ENCODE measurements at places on chromosomes 13 and 19.

DNA sequence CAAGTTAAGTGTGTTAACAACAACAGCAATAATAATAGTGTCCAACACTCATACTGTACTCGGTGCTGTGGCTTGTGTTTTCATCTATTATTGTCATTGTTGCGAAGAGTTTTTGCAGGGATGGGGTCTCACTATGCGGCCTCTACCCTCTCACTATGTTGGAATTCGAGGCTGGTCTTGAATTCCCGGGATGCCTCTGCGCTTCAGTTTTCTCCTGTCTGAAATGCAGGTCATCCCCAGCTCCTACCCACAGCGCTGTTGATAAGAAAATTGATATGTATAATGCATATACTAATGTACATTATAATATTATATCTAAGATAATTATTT is 4.9 kb upstream of the SBK3 start:
- DNase-seq: no peak

GRCh38 chr13:54836273-54836672 is 1807.7 kb downstream of the OLFM4 start:
- no peak for DNase-seq

DNA sequence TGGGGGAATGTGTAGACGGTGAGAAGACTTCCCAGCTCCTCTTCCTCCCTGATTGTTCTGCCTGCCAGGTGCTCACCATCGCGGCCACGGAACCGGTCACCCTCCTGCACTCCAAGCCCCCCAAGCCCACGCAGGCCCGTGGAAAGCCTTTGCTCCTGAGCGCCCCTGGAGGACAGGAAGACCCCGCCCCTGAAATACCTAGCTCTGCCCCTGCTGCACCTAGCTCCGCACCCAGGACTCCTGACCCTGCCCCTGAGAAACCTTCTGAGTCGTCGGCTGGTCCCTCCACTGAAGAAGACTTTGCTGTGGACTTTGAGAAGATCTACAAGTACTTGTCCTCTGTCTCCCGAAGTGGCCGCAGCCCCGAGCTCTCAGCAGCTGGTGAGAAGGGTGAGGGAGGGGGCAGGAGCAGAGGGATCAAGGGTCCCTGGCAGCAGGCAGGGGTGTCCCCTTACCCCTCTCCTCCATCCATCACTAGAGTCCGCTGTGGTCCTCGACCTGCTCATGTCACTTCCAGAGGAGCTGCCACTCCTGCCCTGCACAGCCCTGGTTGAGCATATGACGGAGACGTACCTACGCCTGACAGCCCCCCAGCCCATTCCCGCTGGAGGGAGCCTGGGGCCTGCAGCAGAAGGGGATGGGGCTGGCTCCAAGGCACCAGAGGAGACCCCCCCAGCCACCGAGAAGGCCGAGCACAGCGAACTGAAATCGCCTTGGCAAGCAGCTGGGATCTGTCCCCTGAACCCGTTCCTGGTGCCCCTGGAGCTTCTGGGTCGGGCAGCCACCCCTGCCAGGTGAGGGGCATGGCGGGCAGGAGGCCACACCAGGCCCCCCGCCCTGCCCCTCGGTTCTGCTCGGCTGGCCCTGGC is 2.1 kb downstream of the SNAPC2 start:
- no peak for DNase-seq

DNA sequence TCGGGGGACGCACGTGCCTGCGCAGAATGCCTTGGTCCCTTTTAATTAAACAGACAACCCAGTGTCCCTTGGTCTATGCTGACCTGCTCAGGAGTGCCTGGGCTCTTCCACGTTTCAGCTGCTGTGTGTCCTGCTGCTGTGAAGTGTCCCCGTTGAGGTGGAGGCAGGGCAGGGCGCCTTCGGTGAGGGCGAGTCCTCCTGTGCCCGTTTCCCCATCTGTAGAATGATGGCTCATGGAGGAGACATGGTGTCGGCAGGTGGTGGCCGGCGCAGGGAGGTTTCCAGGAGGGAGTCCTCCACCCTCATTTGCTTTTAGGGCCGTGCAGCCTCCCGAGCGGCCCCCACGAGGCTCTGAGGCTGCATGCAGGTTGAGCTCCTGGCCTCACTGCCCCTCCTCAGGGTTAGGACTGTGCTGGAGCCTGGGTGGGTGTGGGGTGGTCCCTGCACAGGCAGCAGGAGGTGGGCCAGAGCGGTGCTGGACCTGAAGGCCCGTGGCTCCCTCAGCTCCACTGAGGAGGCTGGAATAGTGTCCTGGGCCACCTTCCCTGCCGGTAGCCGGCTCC is 8.8 kb downstream of the STK11 start:
- DNase-seq: no peak

DNA sequence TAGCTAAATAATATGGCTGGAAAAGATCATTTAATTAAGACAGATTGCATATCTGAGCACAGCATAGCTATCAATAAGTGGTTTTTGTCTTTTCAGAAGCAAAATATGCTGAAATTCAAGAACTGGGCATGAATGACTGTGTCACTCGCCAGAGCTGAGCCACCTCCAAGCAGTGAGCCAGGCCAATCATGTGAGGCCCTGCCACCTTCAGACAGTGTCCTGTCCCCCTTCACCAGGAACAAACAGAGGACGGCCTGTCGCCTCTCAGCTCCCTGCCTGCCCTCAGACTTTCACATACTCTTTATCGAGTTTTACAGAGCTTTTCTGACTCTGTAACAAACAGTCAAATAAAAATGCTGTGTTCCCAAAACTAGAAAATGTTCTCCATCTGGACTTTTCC is 171.0 kb upstream of the TSC22D1 start:
- DNase-seq: no peak

DNA sequence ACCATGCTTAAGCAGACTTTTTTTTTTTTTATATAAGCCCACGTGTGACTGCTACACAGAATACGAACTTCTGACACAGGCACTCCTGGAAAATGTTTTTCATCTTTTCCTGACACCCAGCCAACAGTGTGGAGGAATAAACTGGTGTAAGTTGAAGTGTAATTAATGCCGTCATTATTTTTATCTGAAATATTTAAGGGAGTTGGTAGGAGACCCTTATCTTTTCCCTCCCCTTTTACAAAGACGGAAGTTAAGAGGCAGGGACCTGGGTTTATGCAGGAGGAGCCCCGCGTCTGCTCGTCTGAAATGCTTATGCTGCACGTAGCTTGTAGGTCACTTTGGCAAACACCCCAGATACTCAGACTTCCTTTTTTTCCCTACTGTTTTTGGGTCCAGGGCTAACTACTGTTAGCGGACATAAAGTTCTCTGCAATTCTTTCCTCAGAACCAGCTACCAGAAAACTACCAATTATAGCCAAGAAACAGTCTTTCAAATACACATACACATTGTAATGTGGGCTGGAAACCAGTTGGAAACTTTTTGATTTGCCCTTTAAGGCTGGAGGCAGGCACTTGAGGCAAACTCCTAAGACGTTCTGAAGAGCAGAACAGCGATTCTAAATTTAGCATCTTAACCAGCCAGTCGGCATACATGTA is 50.8 kb downstream of the EFNB2 start:
- no peak for DNase-seq

GRCh38 chr19:19606021-19606420 is 12.5 kb downstream of the PBX4 start:
- DNase-seq: peak; percentile 47

- no peak for DNase-seq
Observed at GRCh38 chr13:110200276-110200870, 106.6 kb downstream of the COL4A1 start.

DNA sequence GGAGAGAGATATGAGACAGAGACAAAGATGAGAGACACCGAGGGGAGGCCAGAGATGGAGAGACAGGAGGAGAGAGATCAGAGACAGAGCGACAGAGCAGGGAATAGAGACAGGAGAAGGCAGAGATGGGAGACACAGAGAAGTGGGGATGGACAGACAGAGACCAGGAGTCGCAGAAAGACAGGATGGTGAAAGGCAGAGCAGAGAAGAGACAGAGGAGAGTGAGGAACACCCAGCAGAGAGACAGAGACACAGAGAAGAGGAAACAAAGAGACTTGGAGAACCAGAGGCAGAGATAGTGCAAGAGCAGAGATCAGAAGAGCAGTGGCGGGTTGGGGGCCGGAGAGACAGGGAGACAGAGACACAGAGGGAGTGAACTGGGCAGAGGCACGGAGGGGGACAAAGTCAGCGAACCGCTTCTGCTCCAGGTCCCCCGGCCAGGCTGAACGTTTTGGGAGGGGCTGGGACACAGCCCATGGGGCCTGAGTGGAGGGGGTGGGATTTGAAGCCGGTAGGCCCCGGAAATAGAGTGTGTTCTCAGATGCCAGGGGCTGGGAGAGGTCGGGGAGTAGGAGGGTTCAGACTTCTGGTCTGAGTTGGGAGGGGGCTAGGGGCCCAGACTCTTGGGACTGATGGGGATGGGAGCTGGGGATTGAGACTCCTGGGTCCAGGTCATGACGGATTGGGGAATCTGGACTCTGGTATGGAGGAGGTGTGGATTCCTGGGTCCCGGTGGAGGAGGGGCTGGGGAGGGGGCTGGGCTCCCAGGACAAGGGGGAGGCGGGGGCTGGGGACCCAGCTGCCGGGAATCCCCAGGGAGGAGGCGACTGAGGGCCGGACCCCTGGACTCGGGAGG is 654 bp downstream of the ZNF579 start:
- DNase-seq: no peak

GRCh38 chr19:8304841-8305621 is 3.1 kb downstream of the CD320 start:
- peak; percentile 67 for DNase-seq
